Smooth muscle cell of the umbilical artery (primary cell): ENCODE measurements at places on chromosomes 3 and 15. TPM values are rescaled to one million over a fixed set of nuclear protein-coding genes. Genes with fewer than 3 reads are reported as not detected.

ITPKA gene
- 0.59 and 1.8 TPM in 2 replicates for total RNA-seq

FETUB gene
- total RNA-seq = not detected in 2 replicates

GFM1 gene
- 44.5 and 60.7 TPM in 2 replicates for total RNA-seq

EBLN2 gene
- total RNA-seq = 6.3 and 8.9 TPM in 2 replicates

CACNA1D gene
- total RNA-seq = not detected in 2 replicates

LRRFIP2 gene
- total RNA-seq = 33.3 and 49.1 TPM in 2 replicates

PARP15 gene
- total RNA-seq = under 0.01 and 0.18 TPM in 2 replicates

LEKR1 gene
- 0.14 and 0.59 TPM in 2 replicates for total RNA-seq

CCDC39 gene
- not detected in 2 replicates for total RNA-seq

IVD gene
- 48.0 and 51.4 TPM in 2 replicates for total RNA-seq

FANCD2OS gene
- total RNA-seq = not detected in 2 replicates

TRH gene
- total RNA-seq = not detected in 2 replicates

ALG1L2 gene
- total RNA-seq = 0.55 TPM in 1 of 2 replicates, not detected in the other

ZNF197 gene
- total RNA-seq = 19.4 and 21.1 TPM in 2 replicates

GATA2 gene
- total RNA-seq = 1.5 and 2.1 TPM in 2 replicates

ANKRD34C gene
- 0.05 TPM in 1 of 2 replicates, not detected in the other for total RNA-seq

CD86 gene
- not detected in 2 replicates for total RNA-seq

NFKBIZ gene
- 71.6 and 129 TPM in 2 replicates for total RNA-seq

PPARG gene
- 1.2 and 5.5 TPM in 2 replicates for total RNA-seq

GOLGA8Q gene
- 1.8 and 3.5 TPM in 2 replicates for total RNA-seq

GP5 gene
- total RNA-seq = 0.14 and 0.59 TPM in 2 replicates

FGF7 gene
- total RNA-seq = 41.8 and 342 TPM in 2 replicates

STARD5 gene
- total RNA-seq = 6.7 and 14.3 TPM in 2 replicates

TMEM207 gene
- not detected in 2 replicates for total RNA-seq

SLC15A2 gene
- total RNA-seq = 0.59 and 2.3 TPM in 2 replicates

LRTM1 gene
- total RNA-seq = not detected in 2 replicates

PDIA3 gene
- 529 and 690 TPM in 2 replicates for total RNA-seq

IL5RA gene
- not detected in 2 replicates for total RNA-seq

IQCF5 gene
- not detected in 2 replicates for total RNA-seq

B3GALNT1 gene
- total RNA-seq = 10.4 and 14.0 TPM in 2 replicates

DBR1 gene
- total RNA-seq = 13.4 and 14.8 TPM in 2 replicates
